Chondrocyte (in vitro differentiated cells): ENCODE measurements at places on chromosomes 5 and 9. TPM values are rescaled to one million over a fixed set of nuclear protein-coding genes. Genes with fewer than 3 reads are reported as not detected.

Gene CTXN3
- total RNA-seq, result not detected in 3 replicates

Gene PRXL2C
- 20.7 to 24.7 TPM (median 20.9 TPM) in 3 replicates for total RNA-seq

Gene PCDHGC3
- total RNA-seq, result 68.9 to 91.8 TPM (median 90.8 TPM) in 3 replicates

GRCh38 chr5:140560227-140560626, 3.0 kb upstream of the SRA1 start:
- no peak for DNase-seq

- DNase-seq, result no peak
Observed at GRCh38 chr5:174251305-174252000, 205.9 kb downstream of the NSG2 start.

- no peak for DNase-seq
Observed at GRCh38 chr9:95460518-95461164, 56.1 kb downstream of the PTCH1 start.

- no peak for DNase-seq
Observed at GRCh38 chr9:105405514-105406131, 42.2 kb upstream of the FSD1L start.

- no peak for DNase-seq
Observed at GRCh38 chr9:127935765-127936221, 1.9 kb downstream of the DPM2 start.
